NCI-H187 treated with DMSO at 0.1 percent for 48 hours (cell line): ENCODE measurements at places on chromosomes 13 and 19.

DNA sequence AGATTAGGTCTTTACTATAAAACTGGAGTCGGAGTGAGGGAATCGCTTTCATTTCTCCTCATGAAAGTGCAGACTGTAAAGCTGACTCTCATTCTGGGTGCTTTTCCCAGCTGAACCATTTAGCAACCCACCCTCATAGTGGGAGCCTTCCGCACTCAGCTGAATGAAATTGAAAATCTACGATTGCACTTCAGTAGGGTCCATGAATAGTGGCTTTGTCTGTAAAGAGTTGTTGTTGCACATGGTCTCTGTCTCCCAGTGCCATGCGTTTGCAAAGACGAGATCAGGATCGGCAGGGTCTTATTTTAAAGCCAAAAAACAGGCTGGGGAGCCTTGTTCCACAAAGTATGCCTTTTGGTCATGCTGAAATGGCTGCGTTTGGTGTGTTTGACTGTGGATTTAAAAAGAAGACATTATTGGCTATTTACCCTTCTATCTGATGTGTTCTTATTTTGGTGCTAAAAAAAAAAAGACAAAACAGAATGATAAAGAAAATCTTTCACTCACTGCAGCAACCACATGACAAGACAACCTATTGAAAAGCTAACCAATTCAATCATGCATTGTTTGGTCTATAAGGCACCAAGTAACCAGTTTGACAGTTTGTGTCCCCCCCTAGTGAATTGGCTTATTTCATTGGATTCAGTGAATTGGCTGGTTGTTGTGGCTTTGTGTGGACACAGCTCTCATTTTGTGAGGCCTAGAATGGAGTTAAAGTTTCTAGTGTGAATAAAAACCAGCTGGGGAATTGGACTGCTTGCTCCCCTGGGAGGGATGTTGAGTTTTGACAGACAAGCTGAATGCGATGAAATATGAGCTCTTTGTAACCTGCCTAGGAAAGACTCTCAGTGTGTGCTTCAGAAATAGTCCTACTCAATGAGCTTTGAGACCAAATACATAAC is 65.6 kb downstream of the ARHGAP35 start:
- no peak for DNase-seq

DNA sequence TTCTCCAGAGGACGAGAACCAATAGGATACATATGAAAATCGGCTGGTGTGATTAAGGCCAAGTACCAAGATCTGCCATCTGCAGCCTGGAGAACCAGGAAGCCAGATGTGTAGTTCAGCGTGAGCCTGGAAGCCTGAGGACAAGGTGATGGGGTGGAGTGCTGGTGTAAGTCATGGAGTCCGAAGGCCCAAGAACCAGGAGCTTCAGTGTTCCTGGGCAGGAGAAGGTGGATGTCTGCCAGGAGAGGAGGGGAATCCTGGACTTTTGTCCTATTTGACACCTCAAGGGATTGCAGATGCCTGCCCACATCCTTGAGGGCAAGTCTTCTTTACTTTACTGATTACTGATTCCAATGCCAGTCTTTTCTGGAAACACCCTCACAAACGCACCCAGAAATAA is 71.5 kb downstream of the SPATA13 start:
- DNase-seq = no peak

DNA sequence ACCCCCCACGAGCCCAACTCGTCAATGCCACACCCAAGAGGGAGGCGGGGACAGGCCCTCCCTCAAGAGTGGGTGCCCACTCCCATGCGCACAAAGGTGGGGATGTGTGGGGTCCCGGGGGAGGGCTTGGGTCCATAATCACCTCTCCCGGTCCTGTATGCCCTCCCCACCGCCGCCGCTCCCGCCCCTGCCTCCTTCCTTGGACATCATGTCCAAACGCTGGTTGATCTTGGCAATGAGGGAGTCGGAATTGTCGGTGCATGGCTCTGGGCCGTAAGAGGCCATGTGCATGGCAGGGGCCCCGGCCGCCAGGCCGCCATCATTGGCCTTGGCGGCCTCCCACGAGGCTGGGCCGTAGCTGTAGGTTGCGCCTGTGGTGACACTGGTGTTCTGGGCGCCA is 5.9 kb downstream of the AKAP8 start:
- no peak for DNase-seq

GRCh38 chr13:103272770-103273169 is 206.6 kb upstream of the SLC10A2 start:
- DNase-seq = no peak

GRCh38 chr13:106471957-106472543 is 63.4 kb downstream of the EFNB2 start:
- no peak for DNase-seq

- DNase-seq = no peak
Measured at GRCh38 chr19:53552001-53552721, 14.2 kb downstream of the ZNF331 start.

- DNase-seq = no peak
Measured at GRCh38 chr13:100528820-100529219, 59.8 kb downstream of the GGACT start.

DNA sequence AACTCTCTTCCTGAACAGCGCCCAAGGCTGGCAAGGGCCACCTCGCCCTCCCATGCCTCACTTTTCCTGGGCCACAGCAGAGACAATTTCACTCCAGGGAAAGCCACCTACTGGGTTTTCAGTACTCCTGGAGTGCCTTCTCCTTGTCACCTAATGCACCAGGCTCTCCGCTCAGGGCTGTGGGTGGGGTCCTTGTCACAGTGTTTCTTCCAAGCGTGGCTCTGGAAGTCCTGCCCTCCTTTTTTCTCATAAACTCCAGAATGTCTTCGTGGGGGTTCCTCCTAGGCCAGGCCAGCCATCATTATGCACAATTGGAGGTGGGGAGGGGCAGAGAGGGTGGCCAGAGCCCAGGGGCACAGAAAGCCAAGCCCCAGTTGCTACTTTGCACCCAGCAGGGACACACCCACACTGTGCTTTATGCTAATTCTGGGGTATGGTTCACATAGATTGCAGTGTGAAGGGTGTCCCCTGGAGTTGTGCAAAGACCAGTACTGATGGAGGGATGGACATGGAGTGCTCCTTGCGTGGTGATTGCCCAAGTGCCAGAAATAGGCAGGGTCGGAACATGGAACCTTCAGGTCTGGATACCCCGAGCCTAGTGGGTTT is 78.8 kb downstream of the CHST8 start:
- no peak for DNase-seq

DNA sequence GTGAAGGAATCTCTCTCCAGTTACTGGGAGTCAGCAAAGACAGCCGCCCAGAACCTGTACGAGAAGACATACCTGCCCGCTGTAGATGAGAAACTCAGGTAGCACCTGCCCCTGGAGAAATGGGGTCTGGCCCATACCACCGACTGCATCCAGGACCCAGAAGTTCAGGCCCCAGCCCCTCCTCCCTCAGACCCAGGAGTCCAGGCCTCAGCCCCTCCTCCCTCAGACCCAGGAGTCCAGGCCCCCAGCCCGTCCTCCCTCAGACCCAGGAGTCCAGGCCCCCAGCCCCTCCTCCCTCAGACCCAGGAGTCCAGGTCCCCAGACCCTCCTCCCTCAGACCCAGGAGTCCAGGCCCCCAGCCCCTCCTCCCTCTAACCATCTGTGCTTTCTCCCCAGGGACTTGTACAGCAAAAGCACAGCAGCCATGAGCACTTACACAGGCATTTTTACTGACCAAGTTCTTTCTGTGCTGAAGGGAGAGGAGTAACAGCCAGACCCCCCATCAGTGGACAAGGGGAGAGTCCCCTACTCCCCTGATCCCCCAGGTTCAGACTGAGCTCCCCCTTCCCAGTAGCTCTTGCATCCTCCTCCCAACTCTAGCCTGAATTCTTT is 3.0 kb downstream of the APOC2 start:
- no peak for DNase-seq

GRCh38 chr13:99344610-99345208 is 37.5 kb upstream of the GPR183 start:
- DNase-seq = no peak

GRCh38 chr19:33221638-33222037 is 4.0 kb downstream of the SLC7A10 start:
- DNase-seq = no peak

DNA sequence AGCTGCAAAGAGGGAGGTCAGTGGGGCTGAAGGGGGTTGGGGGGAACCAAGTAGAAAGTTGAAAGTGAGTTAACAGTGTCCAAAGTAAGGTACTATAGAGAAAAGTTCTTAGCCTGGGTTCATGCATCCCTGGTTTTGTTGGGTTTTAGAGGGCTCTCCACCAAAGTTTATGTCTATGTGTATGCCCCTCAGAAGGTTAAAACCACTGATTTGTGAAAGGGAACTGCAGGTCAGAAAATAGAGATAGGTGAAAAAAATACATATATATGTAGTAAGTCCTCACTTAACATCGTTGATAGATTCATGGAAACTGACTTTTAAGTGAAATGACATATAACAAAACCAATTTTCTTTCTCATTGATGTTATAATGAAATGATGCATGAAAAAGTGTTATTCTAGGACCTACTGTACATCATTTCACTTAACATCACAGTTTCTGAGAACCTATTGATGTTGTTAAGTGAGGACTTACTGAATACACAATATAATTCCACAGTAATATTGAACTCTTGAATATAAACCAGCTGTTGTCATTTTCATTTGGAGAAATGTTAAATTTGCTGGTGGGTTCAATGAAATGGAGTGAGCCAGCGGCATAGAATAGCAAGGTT is 9.6 kb downstream of the DGKH start:
- DNase-seq = no peak

- DNase-seq = no peak
Measured at GRCh38 chr13:92297971-92298942, 899.8 kb downstream of the GPC5 start.

GRCh38 chr13:107139006-107139405 is 571.1 kb upstream of the ARGLU1 start:
- no peak for DNase-seq

DNA sequence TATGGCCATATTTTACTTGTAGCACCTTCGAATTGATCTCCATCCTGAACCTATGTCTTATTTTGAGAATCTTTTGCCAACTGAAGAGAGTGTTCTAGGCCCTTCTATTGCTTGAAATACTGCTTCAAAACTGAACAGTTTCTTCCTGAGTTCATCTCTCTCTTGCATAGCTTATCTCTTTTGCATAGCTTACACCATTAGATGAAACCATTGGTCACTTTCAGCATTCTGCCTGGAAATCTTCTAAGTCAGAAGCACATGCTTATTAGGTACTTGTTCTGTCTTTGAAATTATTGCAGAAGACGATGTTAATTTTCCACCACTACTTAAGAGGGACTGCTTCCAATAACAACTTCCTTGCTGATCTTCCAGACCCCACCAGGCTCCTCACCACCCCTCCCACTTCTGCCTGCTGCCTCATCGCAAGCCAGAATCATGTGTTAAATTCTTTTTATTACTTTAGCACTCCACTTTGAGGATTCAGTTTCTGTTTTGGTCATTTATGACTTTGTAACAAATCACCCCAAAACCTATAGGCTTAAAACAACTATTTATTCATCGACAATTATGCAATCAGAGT is 122.4 kb upstream of the MAB21L1 start:
- DNase-seq = no peak

DNA sequence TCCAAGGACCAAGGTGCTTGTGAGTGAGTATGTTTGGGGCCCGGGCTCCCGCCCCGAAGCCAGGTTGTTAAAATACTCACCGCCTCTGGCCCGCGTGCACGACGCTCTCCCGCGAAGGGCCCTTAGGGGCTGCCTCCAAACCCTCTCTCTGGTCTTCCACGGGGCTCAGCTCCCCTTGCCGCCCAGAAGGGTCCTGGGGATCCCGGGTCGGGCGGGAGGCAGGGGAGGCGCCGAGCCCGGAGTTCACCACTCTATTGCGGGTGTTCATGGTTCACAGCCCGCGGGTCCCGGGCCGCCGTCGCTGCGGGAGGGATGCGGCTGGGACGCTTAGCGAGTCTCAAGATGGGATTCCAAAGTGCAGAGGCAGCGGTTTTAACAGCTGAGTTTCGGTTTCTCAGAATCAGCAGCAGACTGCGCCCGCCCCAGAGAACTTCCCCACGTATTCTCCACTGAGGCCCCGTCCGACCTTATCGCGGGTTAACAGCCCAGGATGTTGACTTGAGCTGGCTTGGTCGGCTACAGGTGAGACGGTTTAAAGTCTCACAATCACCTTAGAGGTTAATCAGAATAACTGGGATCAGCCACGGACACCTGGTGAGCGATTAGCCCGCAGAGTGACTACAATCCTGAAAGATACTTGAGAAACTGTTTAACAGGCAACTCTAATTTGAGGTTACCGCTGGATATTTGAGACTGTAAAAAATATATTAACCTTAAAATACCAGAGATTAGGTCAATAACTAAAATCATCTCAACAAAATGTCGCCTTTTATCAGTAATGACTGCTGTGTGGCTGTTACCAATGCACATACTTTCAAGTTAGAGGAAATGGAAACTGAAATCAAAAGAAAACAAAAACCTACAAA is at the start of gene EPSTI1:
Gene EPSTI1, minus strand, starts transcription at position 344 of the 866 bp plus-strand sequence. Its CDS starts 76 bp downstream, at position 268.
- no peak for DNase-seq

DNA sequence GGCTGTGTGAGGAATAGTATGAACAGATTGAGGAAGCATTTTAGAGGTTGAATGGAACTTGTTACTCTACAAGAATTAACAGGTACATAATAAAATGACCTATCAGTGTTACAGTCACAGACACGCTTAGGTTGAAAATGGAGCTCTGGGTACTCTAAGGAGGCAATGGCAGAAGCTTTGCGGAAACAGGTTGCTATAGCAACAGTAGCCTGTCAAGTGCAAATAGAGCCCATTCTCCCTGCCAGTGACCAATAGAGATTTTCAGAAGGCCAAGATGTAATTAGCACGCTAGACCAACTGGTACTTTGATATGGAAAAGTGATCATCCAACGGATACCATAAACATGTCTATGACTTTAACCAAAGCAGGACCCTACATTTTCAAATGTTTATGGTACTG is 148.5 kb upstream of the FREM2 start:
- DNase-seq = no peak

DNA sequence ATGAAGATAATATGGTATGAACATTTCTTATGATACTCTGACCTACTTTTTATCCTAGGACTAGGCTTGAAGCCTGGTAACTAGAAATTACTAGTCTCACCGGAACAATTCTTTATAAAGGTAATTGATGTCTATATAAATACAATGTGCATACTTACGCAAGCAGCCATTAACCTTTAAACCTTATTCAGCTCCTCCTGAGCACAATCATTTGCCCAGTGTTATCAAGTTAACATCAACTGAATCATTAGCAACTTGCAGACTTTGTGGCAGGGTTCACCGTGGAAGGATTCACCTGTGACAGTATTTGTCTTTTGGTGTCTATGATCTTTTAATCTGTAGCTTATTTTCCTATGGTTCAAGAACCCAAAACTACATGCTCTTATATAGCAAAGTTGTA is 508.6 kb upstream of the KLHL1 start:
- DNase-seq = no peak
